ENCODE measurements at places on chromosomes 5 and 9.

DNA sequence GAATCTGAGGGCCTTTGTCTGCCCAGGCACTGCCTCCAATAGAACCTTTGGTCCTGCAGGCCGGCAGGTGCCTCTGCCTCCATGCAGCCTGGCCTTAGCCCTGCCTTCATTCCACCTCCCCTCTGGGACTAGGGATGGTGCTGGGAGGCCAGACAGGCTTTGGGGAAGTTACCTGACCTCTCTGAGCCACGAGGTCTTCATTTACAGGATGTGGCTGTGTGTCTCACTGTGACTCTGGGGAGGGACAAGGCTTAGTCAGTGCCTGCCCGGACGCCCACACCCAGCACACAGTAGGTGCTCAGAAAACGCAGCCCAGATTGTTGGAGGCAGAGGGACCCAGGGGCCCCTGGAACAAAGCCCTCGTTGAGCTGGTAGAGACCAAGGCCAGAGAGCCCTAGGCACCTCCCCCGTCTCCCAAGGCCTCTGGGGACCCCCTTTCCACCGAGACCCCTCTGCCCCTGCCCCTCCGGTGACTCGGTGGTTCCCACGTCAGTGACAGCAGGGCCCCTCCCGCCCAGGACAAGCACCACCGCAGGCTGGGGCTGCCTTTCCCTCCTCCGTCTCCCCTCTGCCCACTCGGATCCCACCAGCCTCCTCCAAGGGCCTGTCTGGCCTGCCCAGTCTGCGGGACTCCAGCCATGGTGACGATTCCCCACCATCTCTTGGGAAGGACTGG is 46.9 kb upstream of the EGFL7 start:
- DNase-seq = no peak

GRCh38 chr9:137372693-137373610 is 50.0 kb downstream of the EXD3 start:
- no peak for DNase-seq

GRCh38 chr5:176704355-176704754 is 57.1 kb downstream of the TSPAN17 start:
- DNase-seq = no peak

- DNase-seq = no peak
These were observed 121.9 kb upstream of the GHR start for GRCh38 chr5:42301349-42301748.
